Naive thymus-derived CD8-positive, alpha-beta T cell (primary cell): ENCODE measurements at places on chromosomes 2 and 18. TPM values are rescaled to one million over a fixed set of nuclear protein-coding genes. Genes with fewer than 3 reads are reported as not detected.

Gene GNAL
- total RNA-seq: 1.1 TPM

Gene FSHR
- not detected for total RNA-seq

Gene RTP5
- total RNA-seq: not detected

Gene FIGLA
- total RNA-seq: not detected

Gene LAMA3
- total RNA-seq: not detected

Gene CRYGD
- not detected for total RNA-seq

Gene TTC21B
- 34.3 TPM for total RNA-seq

Gene ALK
- not detected for total RNA-seq

Gene ACMSD
- not detected for total RNA-seq

- no peak for DNase-seq
Measured at GRCh38 chr2:126646026-126646425, 9.9 kb upstream of the GYPC start.

DNA sequence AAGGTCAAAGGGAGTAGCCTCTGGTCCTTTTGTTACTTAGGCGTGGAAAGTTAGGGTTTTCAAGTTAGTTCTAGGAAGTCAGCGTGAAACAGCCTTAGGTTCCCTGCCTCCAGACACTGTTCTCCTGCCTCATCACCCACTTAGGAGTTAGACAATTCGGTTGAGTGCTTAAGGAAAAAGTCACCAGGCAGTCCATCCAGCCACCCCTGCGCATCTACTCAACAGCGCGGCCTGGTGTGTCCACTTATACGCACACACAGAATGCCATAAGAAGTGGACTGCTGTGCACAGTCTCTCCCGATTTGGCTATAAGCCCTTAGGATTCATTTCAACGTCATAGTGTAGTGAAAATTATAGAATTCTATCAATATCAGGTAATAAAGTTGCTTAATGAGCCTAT lies 470.8 kb upstream of the TNP1 start:
- no peak for DNase-seq

GRCh38 chr18:48100651-48101165 lies 170.2 kb upstream of the SMAD2 start:
- DNase-seq: no peak

- no peak for DNase-seq
Measured at GRCh38 chr18:79355433-79356335, 40.0 kb upstream of the NFATC1 start.

- DNase-seq: no peak
Measured at GRCh38 chr2:65991381-65992197, 443.3 kb upstream of the MEIS1 start.

DNA sequence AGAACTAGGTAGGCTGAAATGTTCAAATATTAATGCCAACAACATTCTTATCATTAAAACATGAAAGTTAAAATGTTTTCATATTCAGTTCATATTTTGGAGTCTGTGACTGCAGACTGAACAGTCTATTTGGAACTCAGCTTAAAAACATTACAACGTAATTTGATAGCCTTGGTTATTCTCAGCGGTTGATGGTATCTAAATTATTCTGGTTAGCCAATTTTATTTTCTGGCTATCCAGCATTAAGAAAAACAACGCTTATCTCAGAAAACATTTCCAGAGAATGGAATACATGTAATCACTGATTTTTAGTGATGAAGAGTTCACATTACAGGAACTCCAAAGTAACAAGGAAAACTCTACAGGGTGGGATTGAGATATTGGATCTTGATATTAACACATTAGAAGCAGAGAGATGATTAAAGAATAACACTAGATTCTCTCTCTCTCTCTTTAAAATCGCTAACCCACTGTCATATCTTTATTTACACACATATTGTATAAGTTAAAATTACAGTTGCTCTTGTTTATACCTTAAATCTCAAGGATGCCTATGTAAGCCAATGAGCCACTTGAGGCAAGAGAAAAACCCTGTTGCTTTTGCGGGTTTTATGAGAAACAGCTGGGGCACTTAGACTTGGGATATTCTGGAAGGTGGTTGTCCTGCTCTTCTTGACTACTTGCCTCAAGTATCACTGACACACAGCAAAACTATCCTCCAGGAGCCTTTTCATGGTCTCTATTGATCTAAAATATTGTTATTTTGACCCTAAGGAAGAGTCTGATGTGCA lies 84.9 kb downstream of the ICOS start:
- DNase-seq: no peak

DNA sequence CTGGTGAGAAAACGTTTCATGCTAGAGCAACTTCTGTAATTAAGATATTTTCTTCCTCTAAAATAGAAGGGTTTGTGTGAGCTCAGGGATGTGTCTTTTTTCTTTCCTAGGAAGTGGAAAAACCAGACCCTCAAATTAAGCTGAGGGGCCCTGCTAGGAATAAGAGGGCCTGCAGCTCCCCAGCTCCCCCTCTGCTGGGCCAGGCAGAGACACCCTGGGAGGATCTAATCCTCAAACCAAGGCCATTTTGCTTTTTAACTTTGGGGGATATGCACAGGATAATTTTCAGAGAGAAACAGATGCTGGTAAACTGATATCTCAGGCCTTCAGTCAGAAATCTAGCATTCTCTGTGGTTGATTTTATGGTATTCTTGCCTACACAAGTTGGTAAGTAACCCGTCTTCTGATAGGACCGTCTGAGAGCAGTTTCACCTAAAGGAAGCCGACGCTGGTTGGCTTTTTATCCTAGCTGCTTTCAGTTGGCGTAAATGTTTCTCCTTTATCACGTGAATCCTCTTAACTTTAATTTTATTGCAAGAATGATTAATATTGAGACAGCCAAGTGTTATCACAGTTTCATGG lies 34.8 kb downstream of the SNTG2 start:
- DNase-seq: peak; percentile 25

- DNase-seq: no peak
Measured at GRCh38 chr2:212943351-212943750, 208.1 kb downstream of the IKZF2 start.

DNA sequence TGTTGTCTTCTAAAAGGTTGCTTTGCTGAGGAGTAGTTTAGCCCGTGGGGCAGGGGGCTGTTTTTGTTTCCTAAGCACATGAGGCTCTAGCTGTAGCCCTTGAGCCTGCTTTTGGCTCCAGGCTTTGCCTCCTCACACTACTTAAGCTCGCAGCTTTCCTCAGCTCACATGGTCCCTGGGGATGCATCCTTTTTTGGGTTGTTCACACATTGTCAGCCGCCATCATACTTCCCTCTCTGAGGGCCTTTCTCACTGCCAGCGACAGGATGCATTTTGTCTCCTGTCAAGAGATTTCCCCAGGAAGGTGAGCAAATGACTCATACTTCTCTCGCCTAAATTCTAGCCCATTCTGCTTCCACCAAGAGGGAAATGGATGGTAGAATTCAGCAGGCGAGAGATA lies 279.5 kb upstream of the PKDCC start:
- no peak for DNase-seq

- no peak for DNase-seq
Measured at GRCh38 chr2:27485496-27485895, 4.0 kb downstream of the IFT172 start.
